ENCODE measurements at places on chromosomes 2 and 18. TPM values are rescaled to one million over a fixed set of nuclear protein-coding genes. Genes with fewer than 3 reads are reported as not detected.

Gene GALNT1
- polyA plus RNA-seq: 53.8 TPM

GRCh38 chr2:1990724-1991123 lies 246.4 kb upstream of the PXDN start:
- no peak for DNase-seq

DNA sequence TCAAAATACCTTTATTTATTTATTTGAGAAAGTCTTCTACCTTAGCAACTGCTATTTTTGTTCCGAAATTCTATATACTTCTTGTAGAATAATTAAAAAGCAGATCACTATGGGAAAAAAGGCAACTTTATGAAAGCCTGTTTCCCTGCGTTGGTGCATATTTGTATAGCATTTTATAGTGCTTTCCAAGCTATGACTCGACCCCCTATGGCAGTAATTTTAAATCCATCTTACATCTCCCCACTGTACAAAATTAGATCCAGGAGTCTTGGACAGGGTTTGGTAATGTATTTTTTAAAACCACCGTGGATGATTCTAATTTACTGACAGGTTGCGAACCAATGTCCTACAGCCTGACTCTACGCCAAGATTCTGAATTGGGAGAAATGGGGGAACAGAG lies 10.1 kb downstream of the TANK start:
- DNase-seq: no peak

- DNase-seq: no peak
Observed at GRCh38 chr18:6484659-6485058, 69.9 kb upstream of the L3MBTL4 start.

DNA sequence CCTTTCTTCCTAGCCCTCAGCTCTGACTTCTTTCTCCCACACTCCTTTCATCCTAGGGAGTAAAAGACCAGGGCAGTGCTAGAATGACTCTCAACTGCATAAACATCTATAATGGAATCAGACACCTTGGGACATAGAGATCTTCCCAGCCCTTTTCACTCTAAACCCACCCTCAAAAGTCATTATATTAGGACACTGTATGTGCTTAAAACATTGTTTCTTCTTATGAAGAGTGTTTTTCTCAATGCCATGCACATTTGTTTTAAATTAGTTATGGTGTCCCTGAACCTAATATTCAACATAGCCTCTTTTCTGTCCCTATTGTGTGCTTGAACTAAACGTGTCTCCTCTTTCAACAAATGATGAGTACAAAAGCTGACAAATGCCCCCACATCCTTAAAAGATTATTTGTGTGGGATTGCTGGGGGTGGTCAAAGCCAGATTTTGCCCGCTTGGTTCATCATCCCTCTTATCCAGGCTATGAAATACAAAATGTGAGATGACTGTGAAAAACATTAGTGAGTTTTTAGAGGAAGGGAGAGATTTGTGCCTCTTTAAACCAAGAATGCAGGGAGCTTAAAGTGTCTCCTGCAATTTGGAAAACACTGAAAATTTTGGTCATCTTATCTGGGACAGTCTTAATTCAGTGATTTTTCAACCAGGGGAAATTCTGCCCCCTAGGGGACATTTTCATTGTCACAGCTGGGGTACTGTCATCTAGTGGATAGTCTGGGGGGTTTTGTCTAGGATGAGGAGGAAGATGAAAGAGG lies 29.0 kb downstream of the SERPINB5 start:
- no peak for DNase-seq

Gene FARSB
- 29.2 TPM for polyA plus RNA-seq

Gene PER2
- polyA plus RNA-seq: 8.7 TPM

GRCh38 chr2:179037807-179038206 lies 12.1 kb downstream of the CCDC141 start:
- no peak for DNase-seq

Gene CCDC74B
- 26.2 TPM for polyA plus RNA-seq

Gene CASP10
- 8.1 TPM for polyA plus RNA-seq
